Dermis blood vessel endothelial cell (primary cell): ENCODE measurements at places on chromosomes 5 and 9. TPM values are rescaled to one million over a fixed set of nuclear protein-coding genes. Genes with fewer than 3 reads are reported as not detected.

GRCh38 chr5:169921384-169921783 lies 58.9 kb downstream of the INSYN2B start:
- no peak for DNase-seq

Gene TAF7
- 60.6 and 78.3 TPM in 2 replicates for total RNA-seq

Gene DAPK1
- 51.6 and 55.0 TPM in 2 replicates for total RNA-seq

DNA sequence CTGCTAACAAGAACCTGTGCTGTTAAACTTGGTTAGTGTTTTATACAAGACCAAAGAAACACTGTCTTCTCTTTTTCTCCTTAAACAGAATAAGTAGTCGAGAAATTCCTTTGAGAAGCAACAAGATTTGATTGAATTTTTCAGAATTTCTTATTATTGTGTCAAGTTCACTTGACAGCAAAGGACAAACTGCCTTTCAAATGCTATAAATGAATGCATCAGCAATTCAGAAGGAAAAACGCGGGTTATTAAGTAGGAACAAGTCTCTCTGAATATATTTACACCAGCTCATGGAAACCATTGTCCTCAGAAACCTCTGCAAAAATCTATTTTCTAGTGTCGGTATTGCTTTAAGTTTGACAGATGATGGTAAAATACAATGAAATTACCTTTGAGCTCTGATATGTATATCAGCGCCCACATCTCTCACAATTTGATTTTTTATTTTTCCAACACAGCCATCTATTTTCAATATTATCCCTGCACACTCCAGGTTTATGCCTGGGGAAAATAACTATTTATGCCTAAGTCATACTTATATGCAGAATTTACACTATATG lies 4.4 kb downstream of the ATP10B start:
- DNase-seq, result no peak

Gene SPATA31A3
- not detected in 2 replicates for total RNA-seq

GRCh38 chr9:137880160-137880975 lies 2.8 kb downstream of the CACNA1B start:
- DNase-seq, result no peak

Gene MARVELD2
- total RNA-seq, result 2.0 and 3.1 TPM in 2 replicates

DNA sequence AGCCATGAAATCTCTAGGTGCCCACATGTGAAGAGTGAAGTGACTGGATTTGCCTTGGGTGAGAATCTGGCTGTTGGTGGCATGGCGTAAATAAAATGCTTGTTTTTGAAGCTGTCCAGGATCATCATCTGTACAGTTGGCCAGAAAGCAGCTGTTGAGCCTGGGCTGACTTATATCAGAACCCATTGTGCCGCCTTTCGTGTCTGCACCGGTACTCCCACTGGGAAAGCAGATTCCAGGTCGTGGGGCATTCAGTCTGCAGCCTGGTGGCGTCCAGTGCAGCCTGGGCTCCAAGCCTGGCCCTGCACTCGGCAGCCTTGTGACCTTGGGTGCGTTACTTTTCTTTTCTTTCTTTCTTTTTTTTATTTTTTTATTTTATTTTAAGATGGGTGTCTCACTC lies 27.8 kb downstream of the PRRC2B start:
- DNase-seq, result no peak

Gene C9orf153
- 0.14 TPM in 1 of 2 replicates, not detected in the other for total RNA-seq

Gene ELL2
- total RNA-seq, result 7.8 and 8.7 TPM in 2 replicates

DNA sequence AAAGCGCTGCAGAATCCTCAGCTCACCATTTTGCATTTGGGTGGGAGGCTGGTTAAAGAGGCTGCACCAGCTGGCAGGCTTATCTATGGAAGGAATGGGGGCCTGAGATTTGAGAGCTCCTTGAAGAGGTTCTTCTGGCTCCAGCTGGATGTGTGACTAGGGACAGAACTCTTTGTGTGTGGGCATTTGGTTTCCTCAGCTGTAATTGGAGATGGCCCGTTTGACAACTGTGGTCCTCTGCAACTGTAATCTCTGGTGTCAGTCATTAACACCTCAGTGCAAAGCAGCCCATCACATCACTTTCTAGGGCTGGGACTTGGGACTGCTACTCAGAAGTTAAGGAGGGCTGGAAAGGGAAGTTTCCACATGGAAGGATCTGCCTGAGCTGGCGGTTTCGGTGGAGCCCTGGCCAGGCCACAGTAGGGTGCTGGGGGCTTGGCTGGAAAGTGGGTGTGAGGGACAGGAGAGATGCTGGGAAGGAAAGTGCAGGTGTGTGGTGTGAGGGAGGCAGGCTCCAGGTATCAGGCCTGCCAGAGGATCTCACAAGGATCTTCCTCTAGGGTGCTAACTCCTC lies 193.8 kb downstream of the GADD45G start:
- DNase-seq, result no peak

Gene ACSL6
- 0.09 and 0.17 TPM in 2 replicates for total RNA-seq

DNA sequence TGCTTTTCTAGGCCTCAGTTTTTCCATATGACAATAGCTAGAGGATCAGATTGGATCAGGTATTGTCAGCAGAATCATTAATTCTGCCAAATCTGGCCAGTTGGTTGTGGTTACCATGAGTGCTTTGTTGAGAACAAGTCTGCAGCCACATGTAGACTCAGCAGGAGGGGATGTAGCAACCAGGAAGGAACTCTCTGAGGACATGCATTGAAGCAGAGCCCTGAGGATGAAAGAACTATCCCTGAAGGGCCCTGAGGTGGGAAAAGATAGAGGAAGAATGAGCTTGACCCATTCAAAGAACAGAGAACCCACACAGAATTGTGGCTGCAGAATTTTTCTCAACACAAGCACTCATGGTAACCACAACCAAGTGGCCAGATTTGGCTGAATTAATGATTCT lies 60.1 kb upstream of the AFAP1L1 start:
- no peak for DNase-seq

- peak; percentile 50 for DNase-seq
Observed at GRCh38 chr5:42995360-42995751, 44.8 kb downstream of the ANXA2R start.

Gene NXNL2
- total RNA-seq, result 0.28 TPM in 1 of 2 replicates, not detected in the other

- DNase-seq, result no peak
Observed at GRCh38 chr5:149274939-149275338, 3.3 kb downstream of the AFAP1L1 start.

- DNase-seq, result no peak
Observed at GRCh38 chr9:76045221-76045620, 154.7 kb downstream of the PCSK5 start.

- no peak for DNase-seq
Observed at GRCh38 chr5:159337016-159337955, 7.0 kb upstream of the IL12B start.

GRCh38 chr9:35646153-35646532 lies 4.6 kb downstream of the SIT1 start:
- no peak for DNase-seq

- no peak for DNase-seq
Observed at GRCh38 chr5:31280210-31280609, 86.7 kb downstream of the CDH6 start.

DNA sequence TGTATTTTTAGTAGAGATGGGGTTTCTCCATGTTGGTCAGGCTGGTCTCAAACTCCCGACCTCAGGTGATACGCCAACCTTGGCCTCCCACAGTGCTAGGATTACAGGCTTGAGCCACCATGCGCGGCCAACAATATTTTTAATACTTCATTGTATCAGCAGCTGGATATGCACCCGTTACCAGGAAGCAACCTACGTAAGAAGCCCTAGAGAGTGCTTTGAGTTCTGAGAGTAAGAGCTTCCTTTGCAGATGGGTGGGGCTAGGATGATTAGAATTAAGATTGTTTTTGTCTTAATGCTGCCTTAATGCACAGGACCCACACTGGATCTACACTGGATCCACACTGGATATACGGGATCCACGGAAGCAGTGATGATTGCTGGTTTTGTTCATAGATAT lies 123.9 kb upstream of the ABCA1 start:
- DNase-seq, result peak; percentile 19

DNA sequence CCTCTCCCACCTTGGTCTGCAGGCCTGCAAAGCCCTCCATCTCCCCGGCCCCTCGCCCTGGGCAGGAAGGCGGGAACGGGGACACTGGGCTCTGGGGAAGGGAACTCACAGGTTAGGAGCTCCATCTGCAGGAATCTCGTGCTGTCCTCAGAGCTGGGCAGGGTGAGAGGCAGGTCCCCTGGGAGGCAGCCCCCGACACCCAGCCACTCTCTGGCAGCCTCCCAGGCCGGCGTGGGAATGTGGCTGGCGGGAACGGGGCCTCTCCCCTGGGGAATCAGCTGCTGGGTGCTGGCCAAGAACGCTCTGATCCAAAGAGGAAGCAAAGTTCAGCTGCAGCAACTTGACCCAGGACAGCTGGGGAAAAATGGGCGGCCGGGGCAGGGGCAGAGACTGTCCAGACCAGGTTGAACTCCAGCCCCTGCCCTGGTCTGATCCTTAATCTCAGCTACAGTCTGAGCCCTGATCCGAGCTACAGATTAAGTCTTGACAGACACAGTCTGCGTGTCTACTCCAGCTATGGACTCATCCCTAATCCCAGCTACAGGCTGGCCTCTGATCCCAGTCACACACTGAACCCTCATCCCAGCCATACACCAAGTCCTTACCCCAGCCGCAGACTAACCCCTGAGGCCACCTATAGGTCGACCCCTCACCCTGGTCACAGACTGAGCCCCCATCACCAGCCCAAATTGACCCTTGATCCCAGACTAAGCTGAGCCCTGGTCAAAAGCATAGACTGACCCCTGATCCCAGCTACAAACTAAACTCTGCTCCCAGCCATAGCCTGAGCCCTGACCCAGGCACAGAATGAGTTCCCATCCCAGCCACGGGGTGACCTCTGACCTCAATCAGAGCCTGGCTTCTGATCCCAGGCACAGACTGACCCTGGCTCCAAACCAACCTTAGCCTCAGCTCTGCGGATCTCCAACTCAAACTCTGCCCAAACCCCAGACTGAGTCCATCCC lies 37.3 kb upstream of the EGFL7 start:
- DNase-seq, result peak; percentile 75

GRCh38 chr5:64108674-64109073 lies 57.0 kb upstream of the RNF180 start:
- no peak for DNase-seq

DNA sequence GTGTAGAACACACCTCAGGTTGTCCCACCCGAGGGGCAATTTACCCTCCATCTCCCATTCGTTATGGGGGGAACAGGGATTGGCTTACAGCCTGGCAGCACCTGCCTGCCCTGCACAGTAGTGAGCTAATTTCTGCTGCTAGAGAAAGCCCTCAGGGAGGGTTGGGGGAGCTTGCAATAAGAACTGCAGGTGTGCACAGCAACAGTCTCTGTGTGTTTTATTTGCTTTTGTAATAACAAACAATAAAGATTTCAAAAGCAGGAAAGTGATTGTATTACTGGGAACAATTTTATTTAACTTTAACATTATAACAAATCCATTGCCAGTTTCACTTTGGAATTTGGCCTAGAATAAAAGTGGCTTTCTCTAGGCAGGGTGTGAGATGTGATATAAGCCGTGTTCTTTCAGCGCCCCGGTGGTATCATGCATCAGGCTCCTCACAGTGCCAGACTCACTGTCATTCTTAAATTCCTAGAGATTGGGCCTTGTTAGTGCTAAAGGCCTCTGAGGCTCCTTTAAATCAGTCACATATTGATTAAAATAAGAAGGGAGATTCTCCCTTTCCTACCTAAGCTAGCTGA lies 81.1 kb downstream of the RMI1 start:
- no peak for DNase-seq

DNA sequence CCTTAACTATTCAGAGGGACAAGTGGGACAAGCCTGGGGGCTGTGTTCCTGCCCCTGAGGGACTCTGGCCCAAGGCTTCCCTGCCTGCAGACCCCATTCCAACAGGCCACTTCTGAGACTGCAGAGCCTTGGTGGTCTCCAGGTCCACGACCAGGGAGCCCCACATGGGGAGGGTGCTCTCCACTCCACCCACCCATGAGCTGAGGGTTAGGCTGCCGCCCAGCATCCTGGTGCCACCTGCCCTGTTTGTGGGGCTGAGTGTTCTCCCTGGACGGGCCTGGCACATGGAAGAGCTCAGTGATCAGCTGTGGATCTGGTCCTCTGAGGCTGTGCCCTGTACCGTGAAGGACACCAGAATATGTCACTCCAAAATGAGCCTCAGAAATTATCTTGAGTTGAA lies 2.5 kb upstream of the ABO start:
- DNase-seq, result no peak

DNA sequence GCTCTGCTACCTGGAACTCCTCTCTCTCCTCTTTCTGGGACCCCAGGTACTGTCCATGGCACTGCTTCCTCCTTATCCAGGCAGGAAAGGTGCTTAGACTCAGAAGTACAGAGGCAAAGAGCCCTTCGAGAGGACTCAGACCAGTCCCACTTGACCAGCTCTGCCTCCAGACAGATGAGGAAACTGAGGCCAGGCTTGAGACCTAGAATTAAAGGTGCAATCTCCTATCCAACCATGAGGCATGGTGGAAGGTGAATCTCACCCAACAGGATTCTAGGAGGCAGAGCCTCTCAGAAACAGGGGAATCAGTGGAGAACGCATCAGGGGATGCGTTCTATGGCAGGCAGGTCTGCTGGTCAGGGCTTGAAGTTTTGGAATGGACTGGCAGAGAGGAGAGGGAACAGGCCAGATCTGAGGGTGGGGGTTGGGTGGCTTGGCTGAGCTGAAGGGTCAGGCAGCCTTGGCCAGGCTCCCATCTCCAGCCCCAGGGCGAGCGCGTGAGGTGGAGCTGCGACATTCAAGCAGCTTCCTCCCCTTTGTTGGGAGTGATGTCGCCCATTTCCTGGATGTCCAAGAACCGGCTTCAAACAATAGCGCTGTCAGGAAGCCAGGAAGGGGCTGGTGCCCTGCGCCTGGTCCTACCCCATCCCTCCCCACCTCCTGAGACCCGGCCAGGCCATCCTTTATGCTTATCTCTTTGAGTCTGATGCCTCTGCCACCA lies 26.2 kb downstream of the NDUFA8 start:
- DNase-seq, result peak; percentile 78

- DNase-seq, result peak; percentile 50
Observed at GRCh38 chr9:132769906-132770769, 99.9 kb downstream of the GTF3C4 start.

DNA sequence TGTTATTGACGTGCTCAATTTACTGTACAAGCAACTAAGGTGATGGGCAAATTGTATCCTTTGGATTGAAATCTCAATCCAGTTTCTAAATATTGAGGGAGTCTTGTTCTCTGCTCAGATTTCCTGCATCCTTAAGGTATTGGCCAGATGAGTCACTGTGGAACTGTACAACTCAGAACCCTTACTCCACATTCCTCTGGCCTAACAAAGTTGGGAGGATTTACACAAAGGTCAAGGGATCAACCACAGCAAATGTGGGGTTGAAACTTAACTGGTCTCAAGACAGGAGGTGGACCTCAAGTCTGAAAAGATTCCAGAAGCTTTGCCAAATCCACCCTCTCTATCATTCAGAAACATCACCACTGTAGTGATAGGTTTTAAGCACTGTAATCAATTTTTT lies 81.5 kb upstream of the AGXT2 start:
- DNase-seq, result no peak

Gene ANGPTL2
- total RNA-seq, result 12.3 and 14.9 TPM in 2 replicates

Gene CPLANE1
- 16.1 and 19.7 TPM in 2 replicates for total RNA-seq

Gene GLRA1
- total RNA-seq, result not detected in 2 replicates

- no peak for DNase-seq
Observed at GRCh38 chr5:59268756-59269415, 624.6 kb downstream of the PDE4D start.

Gene BRINP1
- 0.19 TPM in 1 of 2 replicates, not detected in the other for total RNA-seq
